Caudate nucleus (tissue), 63 donors: ENCODE measurements at places on chromosomes 11 and 22.

DNA sequence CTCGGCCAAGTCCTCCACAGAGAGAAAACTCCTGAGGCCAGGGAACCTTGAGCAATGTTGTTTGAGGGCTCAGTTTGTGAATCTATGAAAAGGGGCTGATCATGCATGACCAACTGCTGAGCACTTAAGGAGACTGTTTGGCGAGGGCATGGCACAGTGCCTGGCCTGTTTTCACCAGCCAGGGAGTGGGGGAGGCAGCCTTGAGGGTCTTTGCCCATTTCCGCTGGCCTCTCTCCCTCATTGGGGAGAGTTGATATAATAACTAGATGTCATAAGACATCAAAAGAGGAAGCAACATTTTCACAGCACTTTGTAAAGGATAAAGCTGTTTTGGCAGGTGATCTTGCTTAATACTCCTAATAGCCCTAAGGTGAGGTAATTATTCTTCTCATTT, 110.6 kb downstream of the TP53I11 start:
- no peak for DNase-seq

DNA sequence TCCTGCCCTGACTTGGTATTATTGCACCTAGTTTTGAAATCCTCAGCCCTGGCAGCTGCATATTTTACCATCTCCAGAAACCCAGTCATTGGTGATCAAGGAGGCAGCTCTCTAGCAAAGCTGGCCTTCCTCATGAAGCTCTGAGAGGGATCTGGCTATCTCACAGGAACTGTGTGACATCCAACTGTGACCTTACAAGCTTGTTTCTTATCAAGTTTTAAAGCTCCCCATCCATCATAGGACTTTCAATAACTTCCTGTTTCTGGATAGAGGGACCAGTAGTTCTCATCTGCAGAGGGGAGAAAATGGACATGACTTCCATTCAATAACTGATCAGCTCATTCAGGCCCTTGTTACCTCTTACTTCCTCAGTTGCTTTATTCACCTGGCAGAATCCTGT, 18.2 kb downstream of the CALCA start:
- DNase-seq: no peak

DNA sequence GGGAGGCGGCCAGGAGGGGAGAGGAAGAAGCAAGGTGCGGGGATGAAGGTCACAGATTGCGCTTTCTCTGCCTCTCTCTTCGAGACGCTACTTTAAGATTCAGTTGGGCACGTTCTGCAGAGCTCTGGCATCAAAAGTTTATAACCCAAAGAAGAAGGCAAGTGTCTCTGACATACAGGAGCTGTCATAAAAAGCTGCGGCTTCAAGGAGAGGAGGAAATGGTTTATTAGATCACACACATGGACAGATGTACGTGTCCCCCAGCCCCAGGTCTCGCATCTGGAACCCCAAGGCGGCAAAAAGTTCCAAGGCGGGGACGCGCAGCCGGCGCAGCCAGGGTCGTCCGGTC, 589.0 kb downstream of the OPCML start:
- no peak for DNase-seq

DNA sequence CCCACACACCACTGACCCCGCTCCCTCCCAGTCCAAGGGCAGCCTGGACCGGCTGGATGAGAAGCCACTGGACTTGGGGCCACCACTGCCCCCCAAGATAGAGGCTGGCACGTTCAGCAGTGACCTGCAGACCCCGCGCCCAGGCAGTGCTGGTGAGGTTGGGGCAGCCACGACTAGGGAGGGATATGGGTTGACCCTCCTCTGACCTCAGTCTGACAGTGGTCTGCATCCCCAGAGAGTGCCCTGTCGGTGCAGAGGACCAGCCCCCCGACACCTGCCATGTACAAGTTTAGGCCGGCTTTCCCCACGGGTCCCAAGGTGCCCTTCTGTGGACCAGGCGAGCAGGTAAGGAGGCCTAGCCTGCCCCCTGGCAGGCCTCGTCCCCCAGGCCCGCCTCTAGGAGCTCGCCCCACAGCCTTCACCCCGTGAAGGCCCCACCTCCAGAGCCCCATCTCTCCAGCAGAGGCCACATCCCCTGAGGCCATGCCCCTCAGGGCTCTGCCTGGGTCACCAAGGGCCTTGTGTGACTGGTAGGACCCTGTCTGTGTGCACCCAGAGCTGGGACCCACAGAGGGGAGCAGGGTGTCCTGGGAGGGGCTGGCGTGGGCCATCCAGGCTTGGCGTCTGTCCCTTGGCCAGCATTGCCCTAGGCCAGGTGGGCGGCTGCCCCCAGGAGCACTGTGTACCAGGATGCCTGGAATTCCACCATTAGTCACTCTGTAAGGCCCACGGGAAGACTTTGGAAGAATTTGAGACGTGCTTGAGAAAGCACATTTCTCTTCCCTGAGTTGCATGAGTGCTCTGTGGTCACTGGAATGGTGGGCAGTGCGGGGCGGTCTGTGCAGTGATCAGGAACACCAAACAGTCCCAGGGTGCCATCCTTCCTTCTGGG, 9.4 kb downstream of the CCDC188 start:
- DNase-seq: no peak

DNA sequence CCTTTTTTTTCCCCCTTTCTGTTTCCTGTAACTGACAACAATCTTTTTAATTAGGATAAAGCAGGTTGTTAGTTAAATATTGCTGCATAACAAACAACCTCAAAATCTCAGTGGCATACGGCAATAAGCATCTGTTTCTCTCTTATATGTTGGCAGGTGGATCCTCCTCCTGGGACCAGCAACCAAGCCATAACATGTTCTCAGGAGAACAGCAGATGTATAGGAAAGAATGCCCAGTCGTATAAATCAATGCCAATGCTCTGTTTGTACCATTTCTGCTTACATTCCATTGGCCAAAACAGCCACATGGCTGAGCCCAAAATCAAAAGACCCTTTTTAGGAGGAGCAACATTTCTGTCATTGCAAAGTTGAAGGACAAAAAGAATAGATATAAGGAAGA, 445.7 kb downstream of the AASDHPPT start:
- DNase-seq: no peak
